ENCODE measurements at places on chromosomes 6 and 20. TPM values are rescaled to one million over a fixed set of nuclear protein-coding genes. Genes with fewer than 3 reads are reported as not detected.

DNA sequence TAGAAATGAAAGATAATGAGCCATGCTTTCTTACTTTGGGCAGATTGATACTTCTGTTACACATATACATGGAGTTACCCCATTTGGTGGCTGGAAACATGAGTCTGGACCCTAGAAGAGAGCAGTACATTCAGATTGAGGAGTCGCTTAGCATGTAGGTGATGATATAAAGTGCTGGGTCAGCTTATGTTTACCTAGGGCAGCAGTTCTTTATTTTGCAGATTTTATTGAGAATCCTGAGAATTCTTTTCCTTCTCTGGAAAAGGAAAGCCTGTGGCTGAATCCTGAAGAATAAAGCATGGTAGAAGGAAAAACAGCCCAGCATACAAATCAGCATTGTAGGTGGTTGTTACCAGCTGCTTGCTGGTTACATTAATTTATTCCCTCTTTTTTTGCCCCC, 91.2 kb downstream of the SMAP1 start:
- no peak for ATAC-seq

GRCh38 chr6:149334682-149335160, 17.2 kb downstream of the TAB2 start:
- ATAC-seq = peak; percentile 67

HEY2 gene
- total RNA-seq = 1.9 TPM

- no peak for ATAC-seq
These were observed 72.5 kb downstream of the ARHGAP18 start for GRCh38 chr6:129637340-129638054.

DNA sequence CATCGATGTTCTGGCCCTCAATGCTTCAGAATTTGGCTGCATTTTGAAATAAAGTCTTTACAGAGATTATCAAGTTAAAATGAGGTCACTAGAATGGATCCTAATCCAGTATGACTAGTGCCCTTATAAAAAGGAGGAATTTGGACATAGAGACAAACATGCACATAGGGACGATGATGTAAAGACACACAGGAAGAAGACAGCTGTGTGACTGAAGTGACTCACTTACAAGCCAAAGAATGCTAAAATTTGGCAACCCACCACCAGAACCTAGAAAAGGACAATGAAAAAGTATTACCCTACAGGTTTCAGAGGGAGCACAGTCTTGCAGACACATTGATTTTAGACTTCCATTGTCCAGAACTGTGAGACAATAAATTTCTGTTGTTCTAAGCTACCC, 322.8 kb upstream of the GJE1 start:
- no peak for ATAC-seq

GRCh38 chr20:21511485-21511849, 2.4 kb downstream of the NKX2-2 start:
- ATAC-seq = no peak

DNA sequence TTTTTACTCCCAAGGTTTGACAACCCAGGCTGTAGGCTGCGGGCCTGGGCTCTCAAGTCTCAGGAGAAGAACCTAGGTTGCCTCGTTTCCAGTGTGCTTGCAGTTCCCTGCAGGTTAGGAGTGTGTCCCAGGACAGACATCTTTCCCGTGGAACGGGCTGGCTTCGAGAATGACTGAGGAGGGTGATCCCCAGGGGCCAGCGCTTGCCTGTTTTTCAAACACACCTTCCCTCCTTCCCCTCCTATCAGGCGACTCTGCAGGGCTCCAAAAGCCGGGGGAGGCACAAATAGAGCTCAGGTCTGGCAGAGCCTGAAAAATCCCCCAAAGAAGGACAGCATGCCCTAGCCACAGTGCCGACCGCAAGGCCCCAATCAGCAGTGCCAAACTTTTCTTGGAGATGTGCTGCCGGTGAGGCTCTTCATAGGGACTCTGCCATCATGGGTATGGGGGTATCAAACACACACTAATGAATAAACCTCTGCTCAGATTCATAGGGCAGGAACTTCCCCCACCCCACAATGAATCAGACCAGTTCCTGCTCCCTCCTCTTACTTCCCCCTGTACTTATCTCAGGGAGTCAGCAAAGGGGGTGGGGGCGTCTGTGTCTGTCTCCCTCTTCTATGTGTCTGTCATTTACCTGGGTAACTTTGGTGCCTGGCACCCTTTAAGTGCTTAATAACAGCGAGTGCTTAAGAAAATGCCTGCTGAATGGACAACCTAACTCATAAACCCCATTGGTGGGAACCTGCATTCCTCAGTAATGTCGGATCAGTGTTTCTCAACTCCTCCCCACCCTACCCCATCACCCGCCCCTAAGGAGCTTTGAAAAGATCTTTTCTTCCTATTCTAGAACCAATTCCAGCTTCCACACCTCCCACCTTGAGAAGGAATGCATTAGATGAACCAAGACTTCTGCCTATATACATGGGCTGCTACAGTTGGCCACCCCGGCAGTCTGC, 1.6 kb downstream of the KCNG1 start:
- no peak for ATAC-seq

DNA sequence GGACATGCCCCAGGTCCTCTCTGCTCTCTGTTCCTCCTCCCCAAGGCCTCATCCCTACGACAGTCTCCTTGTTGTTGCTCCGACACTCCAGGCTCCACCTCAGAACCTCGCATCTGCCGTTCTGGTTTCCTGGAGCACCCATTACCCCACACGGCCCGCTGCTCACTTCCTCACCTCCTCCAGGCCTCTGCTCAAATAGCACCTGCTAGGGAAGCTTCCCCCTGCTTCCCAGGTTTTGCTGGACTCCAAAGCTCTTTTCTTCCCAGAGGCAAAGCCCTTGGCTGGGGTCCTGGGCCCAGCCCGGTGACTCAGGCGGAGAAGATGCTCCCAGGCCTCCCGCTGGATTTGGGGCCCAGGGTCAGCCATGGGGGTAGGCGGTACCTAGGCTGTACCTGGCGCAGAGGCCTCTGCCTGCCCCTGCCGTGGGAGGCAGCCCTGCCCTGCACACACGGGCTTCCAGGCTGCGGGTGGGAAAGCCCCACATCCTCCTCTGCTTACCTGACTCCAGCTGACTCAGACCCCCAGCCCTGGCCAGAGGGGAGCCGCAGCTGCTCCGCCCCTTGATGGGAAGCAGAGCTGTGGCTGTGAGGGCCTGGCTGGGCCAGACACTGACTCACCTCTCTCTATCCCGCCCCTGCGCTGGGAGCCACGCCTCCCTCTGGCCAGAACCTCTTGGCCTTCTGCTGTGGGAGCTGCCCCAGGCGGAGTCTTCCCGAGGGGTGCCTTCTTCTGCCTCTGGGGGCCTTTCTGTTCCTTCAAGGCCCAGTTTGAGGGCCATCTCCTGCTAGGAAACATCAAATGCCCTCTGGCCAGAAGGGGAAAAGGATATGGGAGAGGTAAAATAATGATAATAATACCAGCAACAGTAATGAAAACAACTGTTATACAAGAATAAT, 130.5 kb downstream of the CEBPB start:
- ATAC-seq = peak; percentile 98

GRCh38 chr6:147434516-147434915, 74.0 kb upstream of the SAMD5 start:
- ATAC-seq = no peak

GRCh38 chr20:38109591-38110524, 55.2 kb downstream of the TGM2 start:
- peak; percentile 84 for ATAC-seq

DNA sequence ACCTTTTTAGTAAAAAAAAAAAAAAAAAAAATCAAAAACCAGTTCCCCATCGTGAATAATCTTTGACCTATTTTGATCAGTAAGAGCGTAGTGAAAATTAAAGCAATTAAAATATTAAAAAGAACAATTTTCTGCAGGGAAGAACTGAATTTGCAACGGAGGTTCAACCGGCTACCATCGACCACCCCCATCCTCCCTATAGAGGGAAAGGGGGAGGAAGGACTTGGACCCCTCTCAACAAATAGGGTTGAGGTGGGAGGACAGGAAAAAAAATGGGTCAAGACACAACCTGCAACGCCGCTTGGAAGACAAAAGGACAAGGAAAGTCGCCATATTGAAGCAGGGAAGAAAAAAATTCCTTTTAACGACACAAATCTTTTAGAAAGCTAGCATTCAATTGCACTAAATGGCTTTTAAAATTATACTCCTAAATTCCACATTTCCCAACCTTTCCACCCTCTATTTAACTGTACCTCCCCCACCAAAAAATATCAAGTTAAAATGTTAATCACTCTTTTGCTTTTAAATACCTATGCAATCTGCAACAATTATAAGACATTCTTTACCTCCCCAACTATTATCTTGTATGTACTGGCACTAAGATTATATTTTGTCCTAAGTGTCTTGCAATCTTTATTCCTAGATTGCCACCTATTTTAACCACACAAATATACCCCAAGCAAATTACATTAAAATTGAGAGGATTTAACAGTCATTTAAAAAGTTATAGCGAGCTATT, 1.7 kb downstream of the PPP1R10 start:
- no peak for ATAC-seq

- no peak for ATAC-seq
These were observed 27.4 kb upstream of the RREB1 start for GRCh38 chr6:7080311-7080710.

NAPB gene
- total RNA-seq = 20.1 TPM

NPBWR2 gene
- not detected for total RNA-seq

TAF8 gene
- 33.6 TPM for total RNA-seq

- no peak for ATAC-seq
These were observed 53.0 kb upstream of the DTNBP1 start for GRCh38 chr6:15715851-15716250.

DNA sequence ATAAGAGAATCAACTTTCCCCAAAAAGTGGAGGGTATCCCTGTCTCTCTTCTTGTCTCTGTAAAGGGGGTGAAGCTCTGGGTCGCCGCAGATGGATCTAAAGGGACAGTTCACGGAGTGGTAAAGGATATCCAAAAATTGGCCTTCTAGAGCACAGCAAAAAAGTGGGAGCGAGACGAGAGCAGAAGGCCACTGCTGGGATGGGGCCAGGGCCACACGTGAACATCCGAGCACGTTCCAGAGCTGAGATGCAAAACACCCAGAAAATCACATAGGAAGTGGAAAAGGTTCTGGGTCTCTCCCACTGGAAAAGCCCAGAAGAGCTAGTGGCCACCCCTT, 837 bp downstream of the TRAM2 start:
- ATAC-seq = no peak

- no peak for ATAC-seq
These were observed 144.7 kb downstream of the MYO6 start for GRCh38 chr6:75893776-75894152.

- no peak for ATAC-seq
These were observed 19.2 kb downstream of the UTRN start for GRCh38 chr6:144304223-144304848.

GRCh38 chr6:17393892-17394631, 667 bp downstream of the CAP2 start:
- peak; percentile 82 for ATAC-seq

- no peak for ATAC-seq
These were observed 14.5 kb downstream of the BMP7 start for GRCh38 chr20:57251949-57252348.

DNA sequence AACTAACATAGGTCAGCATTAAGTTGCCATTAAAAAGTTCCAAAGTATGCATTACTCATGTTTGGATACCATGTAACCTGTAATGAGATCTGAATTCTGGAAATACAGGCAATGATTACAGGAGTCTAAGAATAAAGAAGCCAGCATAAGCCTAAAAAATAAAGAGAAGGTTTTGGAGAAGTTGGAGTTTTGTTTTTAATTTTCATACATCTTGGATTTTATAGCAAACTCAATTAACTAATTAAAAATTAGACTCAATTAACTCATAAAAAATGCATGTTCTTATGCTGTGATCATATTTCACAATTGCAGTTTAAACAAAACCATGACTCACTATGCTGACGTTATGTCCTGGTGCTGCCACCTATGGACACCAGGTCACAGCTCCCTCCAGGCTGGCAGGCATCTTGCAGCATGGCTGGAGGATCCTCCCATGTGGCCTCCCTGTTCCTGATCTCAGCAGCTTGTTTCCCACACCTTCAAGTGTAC, 648.8 kb upstream of the AGPAT4 start:
- peak; percentile 61 for ATAC-seq

CD24 gene
- total RNA-seq = 116 TPM

GRCh38 chr6:56363796-56364430, 116.5 kb upstream of the COL21A1 start:
- no peak for ATAC-seq

DNA sequence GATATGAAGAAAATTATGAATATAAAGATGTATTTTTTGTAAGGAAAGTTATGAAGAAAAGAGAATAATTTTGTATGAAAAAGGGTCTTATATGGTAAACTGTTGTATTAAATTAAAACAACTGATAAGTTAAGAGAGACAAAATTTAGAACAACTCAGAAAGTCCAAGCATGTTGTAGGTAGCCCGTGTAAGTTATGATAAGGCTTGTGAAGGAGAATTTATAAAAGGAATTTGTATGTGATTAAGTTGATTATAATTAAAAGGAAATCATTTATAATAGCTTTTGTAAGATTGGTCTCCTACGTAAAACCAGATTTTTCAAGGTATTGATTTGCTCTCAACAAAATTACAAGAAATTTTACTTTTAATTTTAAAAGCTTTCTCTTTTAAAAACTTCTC, 1579.3 kb downstream of the HACE1 start:
- no peak for ATAC-seq

- ATAC-seq = peak; percentile 48
These were observed 31.9 kb upstream of the FAM83D start for GRCh38 chr20:38894091-38894847.

RAE1 gene
- 23.3 TPM for total RNA-seq

XKR7 gene
- total RNA-seq = not detected

GRCh38 chr6:24933266-24933665, 2.5 kb downstream of the RIPOR2 start:
- ATAC-seq = no peak

DNA sequence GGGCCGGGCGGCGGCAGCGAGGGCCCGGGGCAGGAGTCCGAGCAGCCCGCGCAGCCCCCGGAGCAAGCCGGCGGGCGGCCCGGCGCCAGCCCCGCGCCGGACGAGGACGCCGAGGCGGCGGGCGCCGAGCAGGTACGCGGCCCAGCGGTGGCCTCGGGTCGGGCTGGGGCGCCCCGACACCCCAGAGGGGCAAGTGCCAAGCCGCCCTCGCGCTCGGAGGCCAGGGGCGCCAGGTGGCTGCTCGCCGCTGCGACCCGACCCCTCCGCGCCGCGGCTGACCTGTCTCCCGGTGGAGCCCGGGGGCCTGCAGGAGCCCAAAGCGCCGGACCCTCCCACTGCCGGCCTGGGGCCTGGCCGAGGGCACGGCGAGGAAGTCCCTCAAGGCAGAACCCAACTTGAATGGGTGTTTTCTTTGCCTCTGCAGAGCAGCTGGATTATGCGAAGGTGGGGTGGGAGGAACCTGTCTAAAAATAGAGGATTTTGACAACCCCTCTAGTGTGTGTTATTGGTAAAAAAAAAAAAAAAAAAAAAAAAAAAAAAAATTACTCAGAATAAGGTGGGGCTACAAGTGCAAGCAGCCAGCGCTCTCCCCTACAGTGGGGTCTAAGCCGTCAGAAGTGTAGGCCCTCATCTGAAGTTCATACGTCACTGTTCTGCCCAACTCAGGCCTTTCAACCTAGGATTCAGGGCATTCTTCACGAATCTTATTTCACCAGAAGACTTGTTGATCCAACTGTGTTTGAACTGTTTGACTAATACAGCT, 609 bp downstream of the OGFRL1 start:
- ATAC-seq = peak; percentile 54

Data from gastroesophageal sphincter (tissue), 4 donors.